ENCODE measurements at places on chromosomes 12 and 14.

- H3K4me1 ChIP-seq = peaks cover 52% of the 10 kb centered on the region
- peak overlapping the region; percentile 63 for H3K27ac ChIP-seq
- no peaks in the 10 kb centered on the region for H3K27me3 ChIP-seq
- H3K4me3 ChIP-seq = no peak overlapping the region
- H3K36me3 ChIP-seq = no peaks in the 10 kb centered on the region
- DNase-seq = no peak
Measured at GRCh38 chr12:50258167-50258551, 25.2 kb downstream of the LIMA1 start.

DNA sequence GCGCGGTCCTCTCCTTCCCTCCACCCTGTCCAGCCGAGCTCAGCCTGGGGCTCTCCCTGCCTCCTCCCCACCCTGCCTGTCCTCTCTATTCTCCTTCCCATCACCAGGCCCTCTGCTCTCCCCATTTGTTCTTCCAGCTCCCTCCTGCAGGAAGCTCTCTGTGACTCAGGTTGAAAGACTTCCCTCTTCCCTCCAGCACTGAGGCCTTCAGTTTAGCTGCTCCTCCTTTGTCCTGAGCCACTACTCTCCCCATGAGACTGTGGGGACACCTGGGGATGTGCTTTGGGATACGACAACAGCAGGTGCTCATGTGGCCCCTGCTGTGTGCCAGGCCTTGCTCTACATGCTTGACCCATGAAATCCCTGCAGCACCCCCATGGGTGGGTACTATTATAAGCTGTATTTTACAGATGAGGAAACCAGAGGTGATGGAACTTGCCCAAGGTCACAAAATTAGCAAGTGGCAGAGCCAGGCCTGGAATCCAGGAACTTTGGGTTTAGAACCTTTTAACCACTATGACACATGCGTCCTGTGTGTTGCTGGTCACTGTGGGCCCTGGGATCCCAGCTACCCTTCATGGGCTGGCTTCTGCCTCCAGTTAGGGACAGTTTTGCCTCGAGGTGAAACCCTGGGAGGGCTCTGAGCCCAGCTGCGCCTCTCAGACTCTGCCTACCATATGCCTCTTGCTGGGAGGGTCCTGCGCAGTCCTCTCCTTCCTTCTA lies 5.5 kb downstream of the KRT80 start:
- H3K27ac ChIP-seq = peak overlapping the region; percentile 76
- no peaks in the 10 kb centered on the region for H3K27me3 ChIP-seq
- no peak for DNase-seq
- peaks cover 35% of the 10 kb centered on the region for H3K4me1 ChIP-seq
- H3K4me3 ChIP-seq = no peak overlapping the region

DNA sequence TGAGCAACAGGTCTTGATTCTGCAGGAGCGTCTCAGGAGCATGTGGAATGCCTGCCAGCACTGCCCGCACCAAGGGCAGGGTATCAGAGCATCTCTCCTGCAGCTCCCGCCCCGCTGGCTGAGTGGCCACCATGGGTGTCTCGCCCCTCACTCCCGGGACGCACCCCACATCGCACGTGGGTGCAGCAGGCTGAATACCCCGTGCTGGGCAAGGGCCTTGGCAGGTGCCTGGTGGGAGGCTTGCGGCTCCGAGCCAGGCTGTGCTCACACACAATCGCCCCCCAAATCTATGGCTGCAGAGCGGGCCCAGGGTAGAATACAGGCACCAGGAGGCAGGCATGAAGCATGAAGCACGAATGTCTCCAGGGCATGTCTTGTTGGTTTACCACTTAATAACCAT lies 103.9 kb upstream of the TMEM132D start:
- H3K4me3 ChIP-seq = no peak overlapping the region
- H3K27ac ChIP-seq = no peak overlapping the region
- H3K36me3 ChIP-seq = no peaks in the 10 kb centered on the region
- DNase-seq = no peak
- no peaks in the 10 kb centered on the region for H3K27me3 ChIP-seq

GRCh38 chr12:109595321-109595902 lies 21.8 kb downstream of the MVK start:
- peaks cover 7% of the 10 kb centered on the region for H3K4me1 ChIP-seq
- no peak overlapping the region for H3K27ac ChIP-seq
- no peak overlapping the region for H3K4me3 ChIP-seq
- H3K27me3 ChIP-seq = no peaks in the 10 kb centered on the region
- H3K36me3 ChIP-seq = peaks cover 4% of the 10 kb centered on the region
- no peak for DNase-seq

GRCh38 chr14:102927878-102928411 lies 5.5 kb downstream of the AMN start:
- DNase-seq = no peak
- peak overlapping the region; percentile 92 for H3K27ac ChIP-seq
- peaks cover 30% of the 10 kb centered on the region for H3K4me1 ChIP-seq
- no peaks in the 10 kb centered on the region for H3K27me3 ChIP-seq

DNA sequence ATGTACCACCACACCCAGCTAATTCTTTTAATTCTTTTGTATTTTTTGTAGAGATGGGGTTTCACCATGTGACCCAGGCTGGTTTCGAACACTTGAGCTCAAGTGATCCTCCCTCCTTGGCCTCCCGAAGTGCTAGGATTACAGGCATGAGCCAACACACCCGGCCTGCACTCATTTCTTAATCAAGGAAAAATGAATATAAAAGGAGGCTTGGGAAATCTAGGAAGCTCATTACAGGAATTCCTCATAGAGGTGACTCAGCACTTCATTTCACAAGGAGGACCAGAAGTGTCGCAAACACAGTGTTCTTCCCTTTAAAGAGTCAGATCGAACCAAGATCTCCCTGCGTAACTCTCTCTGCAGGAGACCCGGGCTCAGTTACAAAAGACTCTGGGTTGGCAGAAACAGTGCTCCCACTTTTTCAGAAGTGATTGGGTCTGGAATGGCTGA lies 30.3 kb downstream of the NFKBIA start:
- no peak overlapping the region for H3K4me3 ChIP-seq
- no peak for DNase-seq
- peaks cover 11% of the 10 kb centered on the region for H3K4me1 ChIP-seq
- H3K27me3 ChIP-seq = no peaks in the 10 kb centered on the region
- peak overlapping the region; percentile 77 for H3K27ac ChIP-seq

- no peak for DNase-seq
- no peak overlapping the region for H3K4me3 ChIP-seq
- H3K27me3 ChIP-seq = no peaks in the 10 kb centered on the region
- H3K27ac ChIP-seq = no peak overlapping the region
Measured at GRCh38 chr12:6106218-6106617, 18.3 kb downstream of the VWF start.

- H3K27me3 ChIP-seq = no peaks in the 10 kb centered on the region
- no peak for DNase-seq
- H3K4me3 ChIP-seq = no peak overlapping the region
- no peaks in the 10 kb centered on the region for H3K36me3 ChIP-seq
Measured at GRCh38 chr14:75531256-75531655, 9.0 kb downstream of the BATF start.

DNA sequence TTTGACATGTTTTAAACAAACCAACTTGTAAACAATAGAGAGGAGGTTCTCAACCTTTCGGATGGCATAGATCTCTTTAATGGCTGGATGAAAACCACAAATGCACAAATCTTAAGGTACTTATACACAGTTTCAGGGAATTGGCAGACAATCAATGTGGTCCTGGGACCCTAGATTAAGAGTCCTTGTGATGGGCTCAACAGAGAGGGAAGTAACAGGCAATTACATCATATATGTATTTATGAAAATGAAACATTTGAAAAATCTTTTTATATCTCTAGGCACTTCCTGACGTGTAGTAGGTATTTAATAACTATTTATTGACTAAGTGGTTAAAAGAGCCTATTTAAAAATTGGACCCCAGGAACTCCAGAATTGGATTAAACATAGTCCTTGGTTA lies 897 bp downstream of the ACTR10 start:
- DNase-seq = no peak
- peaks cover 10% of the 10 kb centered on the region for H3K4me1 ChIP-seq
- H3K4me3 ChIP-seq = peak overlapping the region; percentile 98
- H3K27me3 ChIP-seq = no peaks in the 10 kb centered on the region
- no peaks in the 10 kb centered on the region for H3K36me3 ChIP-seq

GRCh38 chr14:81682134-81682533 lies 148.5 kb upstream of the SEL1L start:
- no peaks in the 10 kb centered on the region for H3K4me1 ChIP-seq
- no peak for DNase-seq
- no peaks in the 10 kb centered on the region for H3K27me3 ChIP-seq
- no peak overlapping the region for H3K27ac ChIP-seq
- H3K36me3 ChIP-seq = no peaks in the 10 kb centered on the region

- DNase-seq = no peak
- H3K4me1 ChIP-seq = peaks cover 100% of the 10 kb centered on the region
- H3K4me3 ChIP-seq = peak overlapping the region; percentile 87
- peaks cover 27% of the 10 kb centered on the region for H3K36me3 ChIP-seq
- peak overlapping the region; percentile 100 for H3K27ac ChIP-seq
Measured at GRCh38 chr12:6334940-6335450, 6.9 kb downstream of the TNFRSF1A start.

GRCh38 chr12:58479401-58479800 lies 440.9 kb downstream of the LRIG3 start:
- no peak overlapping the region for H3K4me3 ChIP-seq
- no peaks in the 10 kb centered on the region for H3K4me1 ChIP-seq
- no peak for DNase-seq
- no peaks in the 10 kb centered on the region for H3K27me3 ChIP-seq

- no peak overlapping the region for H3K4me3 ChIP-seq
- H3K4me1 ChIP-seq = peaks cover 14% of the 10 kb centered on the region
- no peak overlapping the region for H3K27ac ChIP-seq
- DNase-seq = no peak
Measured at GRCh38 chr12:12465522-12465921, 97.1 kb downstream of the DUSP16 start.

- no peak overlapping the region for H3K4me3 ChIP-seq
- DNase-seq = no peak
- no peak overlapping the region for H3K27ac ChIP-seq
- H3K4me1 ChIP-seq = no peaks in the 10 kb centered on the region
Measured at GRCh38 chr12:51549637-51550036, 41.4 kb upstream of the SCN8A start.

DNA sequence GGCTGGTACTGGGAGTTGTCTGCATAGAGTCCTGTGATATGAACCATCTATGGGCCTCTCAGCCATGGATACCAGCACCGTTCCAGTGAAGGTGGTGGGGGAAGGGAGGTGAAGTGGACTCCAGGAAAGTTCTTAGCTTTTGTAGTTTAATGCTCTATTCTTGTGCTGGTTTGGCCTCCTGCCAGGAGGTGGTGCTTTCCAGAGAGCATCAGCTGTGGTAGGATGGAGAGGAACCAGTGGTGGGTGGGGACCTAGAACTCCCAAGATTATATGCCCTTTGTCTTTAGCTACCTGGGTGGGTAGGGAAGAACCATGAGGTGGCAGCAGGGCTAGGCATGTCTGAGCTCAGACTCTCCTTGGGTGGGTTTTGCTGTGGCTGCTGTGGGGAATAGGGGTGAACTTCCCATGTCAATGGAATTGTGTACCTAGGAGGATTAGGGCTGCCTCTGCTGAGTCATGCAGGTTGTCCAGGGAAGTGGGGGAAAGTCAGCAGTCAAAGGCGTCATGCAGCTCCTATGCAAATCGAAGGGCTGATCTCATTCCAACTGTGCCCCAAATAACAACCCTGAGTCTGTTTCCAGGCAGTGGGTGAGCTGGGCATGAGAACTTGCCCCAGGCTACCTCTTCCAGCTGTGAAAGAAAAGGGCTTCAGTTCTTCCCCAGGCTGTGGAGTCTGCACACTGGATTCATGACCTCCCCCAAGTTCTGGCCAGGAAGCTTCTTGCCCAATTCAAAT lies 14.2 kb downstream of the GZMH start:
- H3K4me3 ChIP-seq = peak overlapping the region; percentile 12
- H3K4me1 ChIP-seq = peaks cover 7% of the 10 kb centered on the region
- H3K27me3 ChIP-seq = no peaks in the 10 kb centered on the region
- no peaks in the 10 kb centered on the region for H3K36me3 ChIP-seq

- no peak overlapping the region for H3K4me3 ChIP-seq
- no peaks in the 10 kb centered on the region for H3K4me1 ChIP-seq
- H3K27ac ChIP-seq = no peak overlapping the region
- H3K27me3 ChIP-seq = no peaks in the 10 kb centered on the region
Measured at GRCh38 chr14:35766700-35767082, 42.4 kb downstream of the RALGAPA1 start.

GRCh38 chr14:61537563-61538463 lies 157.5 kb upstream of the HIF1A start:
- no peaks in the 10 kb centered on the region for H3K27me3 ChIP-seq
- no peak overlapping the region for H3K4me3 ChIP-seq
- peak overlapping the region; percentile 86 for H3K27ac ChIP-seq
- no peaks in the 10 kb centered on the region for H3K36me3 ChIP-seq

DNA sequence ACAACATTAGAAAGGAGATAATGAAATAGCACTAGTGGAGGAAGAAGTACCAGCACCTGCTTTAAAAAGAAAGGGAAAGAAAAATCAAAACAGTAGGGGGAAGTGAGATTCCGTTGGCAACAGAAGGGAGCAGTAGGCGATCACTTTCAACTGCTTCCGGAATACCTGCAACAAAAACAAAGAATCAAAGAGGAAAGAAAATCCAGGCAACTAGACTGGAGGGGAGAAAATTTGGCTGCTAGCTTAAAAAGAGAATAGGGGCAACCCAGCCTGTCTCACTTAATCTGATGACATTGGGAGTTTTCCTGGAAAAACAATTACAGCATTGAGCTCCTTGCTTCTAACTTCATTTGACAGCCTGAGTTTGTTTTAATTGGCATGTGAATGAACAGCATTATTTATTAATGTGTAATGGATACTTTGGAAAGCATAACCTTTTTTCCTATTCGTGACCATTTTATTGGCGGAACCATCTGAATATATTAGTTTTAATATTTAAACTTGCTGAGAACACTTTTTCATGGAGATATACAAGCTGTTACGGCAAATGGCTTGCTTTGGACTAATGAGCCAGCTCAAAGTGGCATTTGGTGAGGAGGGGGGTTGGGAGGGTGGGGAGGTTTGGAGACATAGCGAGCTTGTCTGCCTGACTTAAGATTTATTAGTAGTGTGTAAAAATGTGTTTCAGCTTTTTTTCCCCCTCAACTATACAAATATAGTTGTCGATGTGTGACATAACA lies 2.5 kb upstream of the DACT1 start:
- DNase-seq = no peak
- H3K4me1 ChIP-seq = peaks cover 55% of the 10 kb centered on the region
- no peak overlapping the region for H3K4me3 ChIP-seq

DNA sequence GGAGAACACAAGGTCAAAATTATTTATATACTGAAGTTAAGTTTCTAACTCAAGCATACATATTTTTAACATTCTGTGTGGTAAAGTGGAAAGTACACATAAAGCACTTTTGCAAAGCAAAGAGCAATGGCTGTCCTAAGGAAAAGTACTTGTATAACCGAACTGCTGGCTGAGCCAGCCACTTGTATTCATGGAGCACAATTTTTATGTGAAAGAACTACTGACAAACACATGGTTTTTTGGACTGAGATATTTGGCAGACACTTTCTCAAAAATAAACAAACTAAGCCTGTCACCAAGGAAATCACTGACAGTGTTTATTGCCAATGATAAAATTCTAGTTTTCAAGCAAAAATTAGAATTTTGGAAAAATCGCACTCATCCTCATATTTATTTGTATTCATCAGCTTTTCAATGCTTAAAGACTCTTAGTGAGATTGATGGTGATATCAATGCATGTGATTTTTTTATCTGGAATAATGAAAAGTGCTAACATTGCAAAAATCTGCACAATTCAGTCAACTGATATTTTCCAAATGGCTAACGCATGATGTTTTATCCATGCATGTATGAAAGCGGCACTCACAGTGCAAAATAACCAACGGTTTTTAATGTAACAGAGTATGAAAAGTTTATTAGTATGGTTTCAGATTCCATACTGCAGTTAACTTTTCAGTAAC lies 125.3 kb downstream of the IPO8 start:
- no peaks in the 10 kb centered on the region for H3K27me3 ChIP-seq
- H3K36me3 ChIP-seq = no peaks in the 10 kb centered on the region
- no peak overlapping the region for H3K27ac ChIP-seq
- H3K4me1 ChIP-seq = no peaks in the 10 kb centered on the region

Data from esophagus squamous epithelium (tissue), 5 donors.